ENCODE measurements at places on chromosomes 7 and 10.
A peak's percentile ranks its signal among the peaks of the same experiment; 100 is the strongest.

GRCh38 chr10:63068246-63068645 lies 64.9 kb upstream of the NRBF2 start:
- DNase-seq = no peak

DNA sequence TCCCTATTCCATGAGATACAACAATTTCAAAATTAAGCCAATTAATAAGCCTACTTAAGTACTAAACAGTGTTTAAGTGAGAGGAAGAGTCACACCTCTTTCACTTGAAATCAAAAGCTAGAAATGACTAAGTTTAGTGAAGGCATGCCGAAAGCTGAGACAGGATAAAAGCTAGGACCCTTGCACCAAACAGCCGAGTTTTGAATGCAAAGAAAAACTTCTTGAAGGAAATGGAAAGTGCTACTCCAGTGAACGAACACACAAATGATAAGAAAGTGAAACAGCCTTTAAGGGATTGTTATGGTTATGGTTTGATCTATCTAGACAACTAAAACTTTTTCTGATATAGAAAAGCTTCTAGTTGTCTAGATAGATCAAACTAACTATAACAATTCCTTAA lies 135.4 kb upstream of the KMT2E start:
- DNase-seq = peak; percentile 24

DNA sequence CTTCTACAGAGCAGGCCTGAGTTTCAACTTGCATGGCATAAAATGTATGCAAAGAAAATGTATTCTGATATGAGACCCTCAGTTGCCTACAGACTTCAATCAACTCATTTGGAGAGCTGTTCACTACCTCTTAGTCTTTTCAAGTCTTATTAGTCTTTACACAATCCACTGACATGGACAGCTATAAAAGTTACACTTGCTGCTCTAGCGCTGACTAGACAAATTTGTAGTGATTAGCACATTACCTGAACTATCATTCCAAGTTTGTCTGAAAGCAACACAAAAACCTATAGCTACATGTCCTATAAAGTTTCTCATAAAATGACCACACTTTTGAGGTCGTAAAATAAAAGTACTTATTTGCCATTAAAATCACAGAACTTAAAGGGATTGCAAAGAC lies 83.9 kb downstream of the PARD3 start:
- DNase-seq = no peak

DNA sequence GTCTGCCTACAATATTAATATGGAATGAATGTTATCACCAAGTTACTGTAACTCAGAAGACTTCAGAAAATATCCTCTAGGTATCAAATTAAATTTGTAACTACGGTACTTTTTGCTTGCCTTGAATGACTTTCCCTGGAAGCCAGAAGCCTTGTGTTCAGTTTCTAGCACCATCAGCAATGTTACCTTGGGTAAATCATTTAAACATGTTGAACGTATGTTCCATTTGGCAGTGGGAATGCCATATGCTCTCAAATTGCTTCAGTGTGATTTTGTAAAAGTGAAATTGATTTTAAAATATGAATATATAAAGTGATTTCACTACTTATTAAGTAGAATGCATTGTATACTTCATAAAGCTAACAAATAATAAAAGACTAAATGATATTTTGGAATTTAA lies 11.2 kb downstream of the RPA3 start:
- no peak for DNase-seq

- DNase-seq = no peak
Measured at GRCh38 chr10:66983475-66983818, 57.6 kb downstream of the LRRTM3 start.

DNA sequence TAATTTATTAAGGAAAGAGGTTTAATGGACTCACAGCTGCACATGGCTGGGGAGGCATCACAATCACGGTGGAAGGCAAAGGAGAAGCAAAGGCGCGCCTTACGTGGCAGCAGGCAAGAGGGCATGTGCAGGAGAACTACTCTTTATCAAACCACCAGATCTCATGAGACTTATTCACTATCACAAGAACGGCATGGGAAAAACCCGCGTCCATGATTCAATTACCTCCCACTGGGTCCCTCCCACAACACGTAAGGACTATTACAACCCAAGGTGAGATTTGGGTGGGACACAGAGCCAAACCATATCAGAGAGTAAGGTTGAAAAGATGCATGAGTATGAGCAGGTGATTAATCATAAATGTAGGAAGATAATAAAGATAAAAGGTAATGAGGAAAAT lies 3.2 kb upstream of the JCAD start:
- DNase-seq = no peak

DNA sequence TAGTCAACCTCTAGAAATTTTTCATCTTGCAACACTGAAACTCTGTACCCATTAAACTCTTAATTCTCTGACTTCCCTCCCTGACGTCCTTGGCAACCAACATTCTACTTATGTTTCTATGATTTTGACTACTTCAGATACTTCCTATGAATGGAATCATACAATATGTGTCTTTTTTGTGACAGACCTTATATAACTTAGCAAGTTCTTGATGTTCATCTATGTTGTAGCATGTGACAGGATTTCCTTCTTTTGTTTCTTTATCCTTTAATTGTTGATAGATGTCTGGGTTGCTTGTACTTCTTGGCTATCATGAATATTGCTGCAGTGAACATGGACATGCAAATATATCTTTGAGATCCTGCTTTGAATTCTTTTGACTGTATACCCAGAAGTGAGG lies 240.8 kb downstream of the ADK start:
- DNase-seq = no peak

DNA sequence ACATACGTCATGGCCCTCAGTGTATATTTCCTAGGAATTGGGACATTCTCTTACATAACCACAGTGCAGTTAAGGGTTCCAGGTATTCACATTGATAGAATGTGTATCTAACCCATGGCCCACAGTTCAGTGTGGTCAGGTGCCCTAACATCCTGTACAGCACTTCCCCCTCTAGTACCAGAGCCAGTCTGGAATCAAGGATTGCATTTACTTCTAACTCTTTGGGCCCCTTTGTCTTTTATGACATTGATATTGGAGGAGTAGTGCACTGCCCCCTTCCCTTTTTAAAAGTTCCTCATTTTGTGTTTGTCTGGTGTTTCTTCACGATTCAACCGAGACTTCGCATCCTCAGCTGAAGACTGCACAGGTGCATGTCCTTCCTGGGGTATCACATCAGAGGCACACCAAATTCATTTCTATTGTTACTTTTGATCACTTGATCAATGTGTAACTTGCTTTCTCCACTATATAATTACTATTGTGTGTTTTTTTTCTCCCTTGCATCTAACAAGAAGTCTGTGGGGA lies 22.4 kb upstream of the NPFFR1 start:
- no peak for DNase-seq

- no peak for DNase-seq
Measured at GRCh38 chr7:121049897-121050296, 61.4 kb downstream of the CPED1 start.

GRCh38 chr10:88082806-88083596 lies 219.6 kb downstream of the PTEN start:
- DNase-seq = no peak
